ENCODE measurements at places on chromosomes 3 and 15.

- DNase-seq, result no peak
Observed at GRCh38 chr15:95733931-95734330, 596.6 kb upstream of the NR2F2 start.

- peak; percentile 47 for DNase-seq
Observed at GRCh38 chr3:190180268-190180667, 59.6 kb upstream of the P3H2 start.

DNA sequence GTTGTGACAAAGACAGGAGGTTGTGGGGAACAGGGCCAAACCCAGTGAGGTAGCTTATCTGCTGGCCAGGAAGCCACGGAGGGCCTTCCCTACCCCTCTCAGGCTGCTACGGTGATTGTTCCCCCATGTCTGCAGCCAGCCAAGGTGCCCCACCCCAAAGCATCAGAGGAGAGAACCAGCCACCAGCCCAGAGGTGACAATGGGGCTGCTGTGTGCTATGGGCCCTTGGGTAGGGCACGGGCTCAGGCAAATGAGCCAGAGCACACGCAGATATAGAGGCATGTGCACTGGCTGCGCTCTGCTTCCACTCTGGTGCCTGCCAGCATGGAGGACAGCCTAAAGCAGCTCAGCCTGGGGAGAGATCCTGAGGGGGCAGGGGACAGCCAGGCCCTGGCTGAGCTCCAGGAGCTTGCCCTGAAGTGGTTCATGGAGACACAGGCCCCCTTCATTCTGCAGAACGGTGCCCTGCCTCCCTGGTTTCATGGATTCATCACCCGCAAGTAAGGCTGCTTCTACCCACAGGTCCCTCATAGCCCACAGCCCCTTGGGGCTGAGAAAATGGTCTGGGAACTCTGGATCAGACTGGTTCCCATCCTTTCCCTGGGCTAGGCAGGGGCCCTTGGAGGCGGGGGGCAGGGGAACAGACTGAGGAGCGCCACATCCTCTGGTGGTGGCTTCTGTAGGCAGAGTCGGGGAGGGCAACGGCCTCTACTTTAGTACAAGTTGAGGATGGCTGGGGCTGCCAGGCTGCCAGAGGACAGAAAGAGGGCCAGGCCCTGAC is at the start of gene SH2D7:
Gene SH2D7, plus strand, starts transcription at position 301 of the 781 bp plus-strand sequence. Its CDS starts 24 bp downstream, at position 325.
- no peak for DNase-seq

DNA sequence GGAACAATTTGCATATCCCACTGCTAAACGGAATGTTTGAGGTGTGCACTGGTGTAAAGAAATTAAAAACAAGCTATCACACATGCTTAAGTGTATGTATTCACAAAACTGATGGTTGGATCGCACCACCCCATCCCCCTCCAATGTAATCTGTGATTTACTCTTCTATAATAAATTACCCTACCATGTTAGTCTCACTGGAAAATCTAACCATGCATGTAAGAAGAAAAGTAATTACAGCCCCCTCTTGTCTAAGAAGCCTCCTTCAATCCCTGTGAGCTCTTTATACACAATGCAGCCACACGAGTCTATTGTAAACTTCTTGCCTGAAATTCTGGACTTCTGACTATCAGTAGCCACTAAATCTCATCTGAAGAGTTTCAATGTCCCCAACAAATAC is 173.6 kb downstream of the ZBTB20 start:
- DNase-seq, result no peak

DNA sequence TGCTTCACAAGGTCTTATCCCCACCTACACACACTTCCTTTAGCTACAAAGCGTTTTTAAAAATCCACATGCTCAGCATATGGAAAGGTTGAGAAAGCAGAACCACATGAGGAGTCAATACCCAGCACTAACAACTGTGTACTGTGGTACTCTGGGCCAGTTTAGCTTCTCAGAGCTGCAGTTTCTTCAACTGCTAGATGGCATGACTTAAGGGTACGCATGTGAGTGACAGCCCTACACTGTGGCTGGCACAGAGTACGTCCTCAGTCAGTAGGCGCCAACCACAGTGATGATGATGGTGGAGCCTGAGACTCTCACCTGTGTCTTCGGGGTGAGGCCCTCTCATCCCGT is 17.4 kb downstream of the CCDC12 start:
- DNase-seq, result no peak

- DNase-seq, result no peak
Observed at GRCh38 chr3:181050738-181051137, 61.2 kb upstream of the DNAJC19 start.

GRCh38 chr15:60592371-60593169 is 113.6 kb upstream of the ICE2 start:
- no peak for DNase-seq

DNA sequence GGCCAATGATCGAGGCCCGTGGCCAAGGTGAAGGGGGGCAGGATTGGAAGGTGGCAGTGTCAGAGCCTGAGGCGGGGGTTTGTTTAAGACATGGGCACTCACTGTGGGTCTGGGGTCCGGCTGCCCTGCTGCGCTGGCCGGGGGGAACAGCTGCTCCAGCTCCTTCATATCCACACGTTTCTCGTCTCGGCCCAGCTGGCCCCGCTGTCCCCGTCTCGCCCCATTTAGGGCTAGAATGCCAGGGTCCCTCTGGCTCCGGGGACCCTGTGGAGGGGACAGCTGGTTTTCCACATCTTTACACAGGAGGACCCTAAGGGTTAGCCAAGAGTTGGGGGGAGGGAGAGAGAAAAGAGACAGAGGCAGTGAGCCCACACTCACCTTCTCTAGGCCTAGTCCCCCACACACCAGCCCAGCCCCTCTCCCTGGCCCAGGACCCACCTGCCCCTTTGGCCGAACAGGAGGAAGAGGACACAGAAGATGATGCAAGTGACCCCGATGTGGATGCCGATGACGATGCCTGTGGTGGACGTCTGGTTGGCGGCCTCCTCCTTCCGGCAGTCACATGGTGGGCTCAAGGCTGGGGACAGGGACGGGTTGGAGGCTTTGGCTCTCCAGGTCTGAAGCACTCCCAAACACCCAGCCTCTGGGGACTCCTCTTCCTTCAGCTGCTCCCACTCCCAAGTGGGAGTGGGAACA is 25.0 kb downstream of the RNU5B-1 start:
- no peak for DNase-seq

DNA sequence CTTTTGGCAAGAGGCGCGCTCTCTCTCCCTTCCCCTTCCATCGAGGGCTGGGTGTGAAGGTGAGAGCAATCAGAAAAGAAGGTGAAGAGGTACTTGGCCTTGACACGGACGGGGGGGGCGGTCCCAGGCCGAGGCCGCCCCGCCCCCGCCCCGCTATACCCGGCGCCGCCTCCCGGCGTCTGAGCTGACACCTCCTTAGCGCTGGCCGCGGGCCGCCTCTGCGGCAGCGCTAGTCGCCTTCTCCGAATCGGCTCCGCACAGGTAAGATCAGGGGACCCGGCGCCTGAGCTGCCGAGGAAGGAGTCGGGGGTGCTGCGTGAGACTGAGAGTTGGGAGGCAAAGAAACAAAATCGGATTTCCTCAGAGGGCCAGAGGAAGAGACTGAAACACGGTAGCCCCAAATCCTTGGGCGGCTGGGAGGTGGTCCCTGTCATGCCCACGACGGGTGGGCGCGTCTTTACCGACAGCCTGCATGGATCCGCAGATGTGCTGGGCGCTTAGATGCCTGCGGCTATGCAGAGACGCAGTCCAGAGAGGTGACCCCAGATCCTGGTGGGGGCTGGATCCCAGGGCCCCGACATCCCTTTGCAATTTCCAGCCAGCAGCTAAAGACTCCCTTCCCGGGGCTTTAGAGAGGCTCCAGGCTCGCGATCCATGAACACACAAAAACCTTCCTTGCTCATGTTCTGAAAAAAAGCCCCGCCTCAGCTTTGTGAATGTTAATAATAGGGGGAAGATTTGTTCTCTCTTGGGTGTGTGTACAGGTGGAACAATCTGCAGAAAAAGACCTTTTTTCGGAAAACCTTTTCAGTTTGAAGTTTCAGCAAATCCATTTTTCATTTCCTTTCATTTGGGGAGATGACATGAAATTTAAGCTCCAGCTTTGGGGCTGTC is at the start of gene ENTPD3:
Gene ENTPD3, plus strand, starts transcription at position 184 of the 894 bp plus-strand sequence. CDS start 874 bp downstream, outside the sequence.
- DNase-seq, result no peak

GRCh38 chr3:134369861-134370596 is 4.2 kb downstream of the AMOTL2 start:
- DNase-seq, result no peak

DNA sequence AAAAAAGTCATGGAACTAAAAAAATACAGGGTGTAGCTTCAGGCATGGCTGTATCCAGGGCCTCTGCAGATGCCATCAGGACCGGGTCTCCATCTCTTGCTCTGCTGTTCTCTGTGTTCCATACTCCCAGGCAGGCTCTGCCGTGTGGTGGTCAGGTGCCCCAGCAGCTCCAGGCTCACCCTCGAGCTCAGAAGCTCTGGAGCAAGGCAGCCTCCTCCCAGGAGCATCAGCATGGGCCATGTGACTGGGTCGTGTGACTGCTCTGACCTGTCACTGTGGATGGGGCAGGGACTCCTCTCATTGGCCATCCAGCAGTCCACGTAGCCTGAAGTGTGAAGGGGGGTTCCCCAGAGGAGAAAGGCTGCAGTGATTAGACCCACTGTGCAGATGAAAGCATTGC is 8.5 kb downstream of the FBLN2 start:
- no peak for DNase-seq

- DNase-seq, result no peak
Observed at GRCh38 chr3:117630469-117630868, 920.9 kb downstream of the TUSC7 start.

DNA sequence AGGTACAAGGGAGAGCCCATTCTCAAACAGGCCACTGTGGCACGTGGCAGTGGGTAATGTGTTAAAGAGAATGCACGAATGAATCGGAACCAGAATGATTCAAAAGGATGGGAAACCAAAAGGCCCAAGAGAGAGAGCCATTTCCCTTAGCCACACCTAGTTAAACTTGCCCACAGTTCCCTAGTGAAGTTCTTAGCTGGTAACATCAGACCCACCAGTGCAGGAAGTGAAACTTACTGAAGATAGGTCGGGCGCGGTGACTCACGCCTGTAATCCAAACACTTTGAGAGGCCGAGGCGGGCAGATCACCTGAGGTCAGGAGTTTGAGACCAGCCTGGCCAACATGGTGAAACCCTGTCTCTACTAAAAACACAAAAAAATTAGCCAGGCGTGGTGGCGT is 97.1 kb downstream of the MEX3B start:
- DNase-seq, result no peak

DNA sequence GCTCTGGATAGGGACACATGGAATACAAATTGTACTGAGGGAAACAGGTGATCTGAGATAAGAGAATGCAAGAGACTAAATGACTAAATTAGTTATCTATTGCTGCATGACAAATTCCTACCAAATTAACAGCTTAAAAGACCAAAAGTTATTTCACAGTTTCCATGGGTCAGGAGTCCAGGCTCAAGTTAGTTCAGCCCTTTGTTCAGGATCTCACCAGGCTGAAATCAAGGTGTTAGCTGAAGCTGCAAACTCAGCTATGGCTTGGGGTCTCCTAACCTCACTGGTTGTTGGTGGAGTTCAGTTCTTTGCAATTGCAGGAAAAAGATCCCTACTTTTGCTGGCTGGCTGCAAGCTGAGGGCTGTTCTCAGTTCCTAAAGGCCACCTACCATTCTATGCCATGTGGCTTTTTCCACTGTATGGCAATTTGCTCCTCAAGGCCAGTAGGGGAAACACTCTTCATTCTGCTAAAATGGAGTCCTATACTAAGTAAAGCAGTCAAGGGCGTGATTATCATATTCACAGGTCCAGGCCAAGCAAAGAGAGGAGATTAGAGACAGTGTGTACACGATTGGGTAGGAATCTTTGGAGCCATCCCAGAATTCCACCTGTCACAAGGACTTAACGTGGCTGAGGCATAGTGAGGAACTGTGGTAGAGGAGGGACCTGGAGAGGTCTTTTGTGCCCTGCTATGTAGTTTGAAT is 53.7 kb downstream of the THRB start:
- DNase-seq, result no peak

DNA sequence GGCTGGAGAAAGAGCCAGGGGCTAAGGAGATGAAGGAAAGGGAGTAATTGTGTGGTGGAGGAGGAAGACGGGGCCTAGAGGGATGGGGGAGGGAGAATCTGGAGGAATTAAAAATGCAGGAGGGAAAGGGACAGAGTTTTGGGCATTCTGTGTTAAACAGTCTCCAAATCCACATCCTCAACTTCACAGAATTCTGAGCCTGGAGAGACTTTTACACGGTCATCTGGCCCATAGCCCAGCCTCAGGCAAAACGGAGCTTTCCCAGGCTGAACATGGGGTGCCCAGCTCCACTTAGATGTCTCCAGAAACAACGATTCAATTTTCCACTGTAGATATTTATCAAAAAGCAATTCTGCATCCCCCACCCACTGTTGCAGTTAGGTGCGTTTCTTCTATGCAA is 137.6 kb upstream of the HACD2 start:
- DNase-seq, result no peak

DNA sequence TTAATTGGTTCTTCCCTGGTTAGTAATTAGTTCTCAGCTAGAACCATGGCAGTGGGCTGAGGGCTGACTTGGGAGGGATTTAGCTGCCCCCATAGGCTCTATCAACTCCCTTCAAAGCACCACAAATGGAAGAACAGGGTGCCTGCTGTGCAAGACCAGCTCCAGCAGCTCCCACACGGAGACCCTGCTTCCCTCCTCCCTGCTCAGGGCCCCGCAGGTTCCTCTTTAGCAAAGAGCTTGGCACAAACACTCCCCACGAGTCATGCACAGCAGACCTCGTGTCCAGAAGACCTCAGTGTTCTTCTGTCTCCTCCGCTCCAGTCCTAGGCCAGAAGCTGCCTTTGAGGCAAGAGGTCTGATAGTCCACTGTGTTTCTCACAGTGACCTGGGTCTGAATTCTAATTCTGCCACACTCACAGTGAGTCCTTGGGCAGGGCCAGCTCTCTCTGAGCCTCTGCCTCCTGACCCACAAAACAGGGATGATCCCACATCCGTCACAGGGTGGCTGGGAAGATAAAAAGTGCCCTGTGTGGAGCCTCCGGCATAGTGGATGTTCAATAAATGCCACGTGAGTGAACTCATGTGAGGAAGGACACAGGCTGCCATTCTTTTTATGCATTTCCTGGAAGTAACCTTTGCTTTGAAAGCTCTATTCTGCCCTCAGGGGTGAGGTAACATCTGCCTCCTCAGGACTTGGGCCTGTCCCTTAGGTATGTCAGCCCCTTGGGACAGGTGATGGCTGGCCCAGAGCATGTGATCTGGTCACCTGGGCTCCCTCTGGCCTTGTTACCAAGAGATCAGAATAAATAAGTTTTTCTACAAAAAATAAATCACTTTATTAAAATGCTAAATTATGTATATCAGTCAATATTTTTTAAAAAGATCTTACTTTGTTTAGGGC is 7.6 kb downstream of the RAB6B start:
- DNase-seq, result no peak

DNA sequence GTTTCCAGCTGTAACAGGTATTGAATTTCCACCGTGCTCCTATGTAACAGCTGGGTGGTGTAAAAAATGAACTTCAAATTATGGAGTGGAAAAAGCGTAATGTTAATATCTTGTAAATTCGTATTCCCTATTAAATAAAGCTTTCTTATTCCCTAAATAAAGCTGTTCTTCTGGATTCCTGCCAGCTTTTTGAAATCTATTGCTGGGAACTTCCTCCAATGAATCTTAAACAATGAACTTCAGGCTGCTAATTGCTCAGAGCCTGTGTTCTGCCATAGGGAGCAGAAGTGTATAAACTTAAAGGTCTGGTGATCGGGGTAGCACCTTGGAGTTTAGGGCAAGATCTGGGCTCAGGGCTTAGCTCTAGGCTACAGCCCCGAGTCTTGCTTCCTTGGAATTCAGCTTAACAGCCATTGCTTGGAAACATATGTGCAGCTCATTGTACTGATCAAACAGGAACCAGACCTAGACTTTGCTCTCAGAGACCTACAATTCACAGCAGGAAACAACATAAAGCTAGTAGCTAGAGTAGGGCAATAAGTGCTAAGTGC is 1.4 kb downstream of the ARL14 start:
- DNase-seq, result no peak

GRCh38 chr15:62573876-62574275 is 408.8 kb upstream of the C2CD4B start:
- DNase-seq, result no peak

Data from HS-5 (cell line).